Hematopoietic multipotent progenitor cell treated with erythropoietin and hydrocortisone succinate and interleukin-3 and kit ligand, for 4 days (in vitro differentiated cells): ENCODE measurements at places on chromosomes 11 and 22.

- DNase-seq: no peak
These were observed 729.8 kb downstream of the FAM181B start for GRCh38 chr11:82003671-82004515.

DNA sequence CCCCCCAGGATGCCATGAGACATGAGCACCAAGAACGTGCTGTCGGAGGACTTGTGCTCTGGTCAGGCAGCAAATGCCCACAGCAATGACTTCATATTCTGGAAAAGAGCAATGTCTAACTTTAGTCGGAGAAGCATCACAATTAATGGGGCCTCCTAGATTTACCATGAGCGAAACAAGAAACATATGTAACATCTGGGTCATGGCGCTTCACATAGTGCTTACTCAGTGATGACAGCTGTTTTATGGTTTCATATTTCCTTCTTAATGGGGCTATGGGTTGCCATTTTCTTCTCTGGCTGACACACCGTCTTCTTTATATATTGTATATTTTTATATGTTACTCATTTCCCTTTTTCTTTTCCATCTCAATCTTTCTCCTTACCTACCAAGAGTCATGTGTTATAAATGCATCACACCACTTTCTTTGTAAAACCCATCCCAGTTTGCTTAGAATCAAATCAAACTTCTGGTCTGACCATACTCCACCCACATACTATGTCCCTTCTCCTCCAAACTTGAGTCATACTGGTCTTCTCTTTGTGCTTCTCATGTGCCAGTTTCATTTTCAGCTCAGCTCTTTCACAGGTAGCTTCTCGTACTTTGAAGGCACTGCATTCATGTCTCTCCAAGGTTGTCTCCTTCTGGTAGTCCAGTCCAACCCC, 9.4 kb upstream of the CASP12 start:
- no peak for DNase-seq

GRCh38 chr11:103420593-103420992, 311.4 kb downstream of the DYNC2H1 start:
- no peak for DNase-seq

DNA sequence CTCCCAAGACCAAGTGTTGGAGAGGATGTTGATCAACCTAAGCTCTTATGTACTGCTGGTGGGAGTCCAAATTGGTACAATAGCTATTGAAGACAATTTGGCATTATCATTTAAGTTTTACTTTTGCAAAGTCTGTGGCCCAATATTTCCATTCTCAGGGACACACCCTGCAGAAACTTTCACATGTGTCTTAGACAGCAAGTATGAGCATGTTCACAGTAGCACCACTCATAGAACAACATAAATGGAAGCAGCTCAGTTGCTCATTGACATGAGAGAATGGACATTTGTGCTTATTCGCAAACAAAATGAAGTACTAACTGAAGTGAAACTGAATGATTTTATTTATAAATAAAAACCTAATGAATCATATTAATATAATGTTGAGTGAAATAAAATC, 135.5 kb downstream of the NOX4 start:
- DNase-seq: no peak

DNA sequence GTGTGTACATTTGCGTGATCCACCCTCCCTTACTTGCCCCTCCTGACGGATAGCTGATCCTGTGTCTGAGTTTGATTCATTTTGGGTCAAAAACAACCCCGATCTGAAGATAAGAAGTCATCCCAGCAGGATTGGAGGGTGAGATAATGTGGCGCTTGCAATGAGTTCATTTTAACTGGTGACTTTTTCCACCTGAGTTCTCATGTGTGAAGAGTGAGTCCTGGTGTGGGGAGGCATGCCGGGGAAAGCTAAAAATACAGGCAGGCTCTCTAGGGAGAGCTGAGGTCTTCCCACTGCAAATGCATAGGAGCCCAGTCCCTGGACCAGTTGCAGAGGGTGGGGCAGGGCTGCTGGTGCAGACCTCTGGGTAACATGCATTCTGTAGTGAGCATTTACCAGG, 35.7 kb upstream of the ELF5 start:
- DNase-seq: no peak

- no peak for DNase-seq
These were observed 86.8 kb downstream of the GALNT18 start for GRCh38 chr11:11534981-11535380.

- DNase-seq: no peak
These were observed 156.0 kb downstream of the MPPED1 start for GRCh38 chr22:43567691-43568324.

GRCh38 chr11:97902828-97903227, 1117.9 kb upstream of the CNTN5 start:
- no peak for DNase-seq

GRCh38 chr11:119483881-119484371, 61.0 kb upstream of the THY1 start:
- no peak for DNase-seq

DNA sequence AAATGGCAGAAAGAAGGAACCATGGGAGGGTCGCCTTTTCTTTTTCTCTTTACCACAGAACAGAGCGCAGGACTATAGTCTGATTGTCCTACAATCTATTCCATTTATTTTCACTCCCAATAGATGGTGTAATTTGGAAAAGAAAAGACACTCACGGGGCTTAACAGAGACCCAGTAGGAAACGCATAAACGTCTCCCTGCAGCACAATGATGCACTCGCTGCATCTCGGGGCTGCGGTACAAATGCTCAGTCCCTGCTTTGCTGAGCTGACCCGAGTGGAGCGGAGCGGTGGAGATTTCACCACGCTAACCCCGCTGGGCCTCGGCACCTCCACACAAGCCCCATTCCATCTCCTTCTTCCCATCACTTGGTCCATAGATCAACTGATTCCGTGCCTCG, 1.5 kb downstream of the FEZ1 start:
- no peak for DNase-seq

- DNase-seq: peak; percentile 75
These were observed 73.0 kb downstream of the CYB5R2 start for GRCh38 chr11:7600205-7600775.

DNA sequence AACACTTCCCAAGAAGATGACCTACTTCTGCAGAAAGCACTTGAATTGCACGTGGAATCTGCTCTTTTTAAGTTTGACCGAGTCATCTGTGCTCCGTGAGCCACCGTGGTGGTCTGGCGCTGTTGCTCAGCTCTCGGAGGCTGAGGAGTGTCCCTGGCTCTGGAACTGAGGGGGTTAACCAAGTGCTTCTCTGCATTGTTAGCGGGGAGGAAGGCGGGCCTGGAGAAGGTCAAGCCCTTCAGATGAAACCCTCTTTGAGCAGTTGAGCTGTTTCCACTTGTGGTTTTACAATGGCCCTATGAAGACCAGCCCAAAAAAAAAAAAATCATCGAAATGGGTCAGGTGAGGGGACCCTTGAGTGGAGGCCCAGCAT, 286.4 kb downstream of the NTM start:
- peak; percentile 28 for DNase-seq

DNA sequence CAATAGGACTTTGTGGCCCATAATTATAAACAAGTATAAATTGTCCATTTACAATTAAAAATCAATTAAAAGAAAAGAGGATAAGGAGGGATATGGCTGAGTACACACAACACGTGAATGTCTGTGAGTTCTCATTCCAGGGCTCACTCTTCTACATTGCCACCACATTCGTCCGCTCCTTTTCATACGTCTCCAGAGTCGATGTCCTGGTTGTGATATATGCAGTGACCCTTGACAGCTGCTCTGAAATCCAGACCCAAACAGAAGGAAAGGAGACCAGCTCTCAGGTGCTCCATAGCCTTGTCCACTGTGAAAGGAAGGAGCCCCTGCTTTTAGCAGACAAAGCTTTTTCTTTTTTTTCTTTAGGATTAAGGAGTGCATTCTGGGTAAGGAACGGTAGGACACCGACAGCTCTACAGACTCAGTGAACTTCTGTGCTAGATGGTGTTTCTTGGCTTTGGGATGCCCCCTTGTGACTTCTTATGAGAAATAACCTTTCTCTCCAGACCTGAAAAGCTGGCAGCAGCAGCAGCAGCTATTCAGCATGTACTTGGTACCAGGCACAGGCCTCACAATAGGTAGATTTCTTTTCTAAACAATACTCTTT, 19.7 kb upstream of the DNAJB13 start:
- DNase-seq: peak; percentile 88

GRCh38 chr11:2885017-2885677, 428 bp downstream of the CDKN1C start:
- peak; percentile 74 for DNase-seq

- DNase-seq: peak; percentile 68
These were observed 199.3 kb downstream of the PGR start for GRCh38 chr11:100930185-100930778.

GRCh38 chr11:48025984-48026340, 45.6 kb downstream of the PTPRJ start:
- DNase-seq: no peak

- no peak for DNase-seq
These were observed 22.3 kb downstream of the MRPL21 start for GRCh38 chr11:68881320-68881719.

GRCh38 chr11:65503949-65504673, 5.3 kb downstream of the MALAT1 start:
- DNase-seq: peak; percentile 59

DNA sequence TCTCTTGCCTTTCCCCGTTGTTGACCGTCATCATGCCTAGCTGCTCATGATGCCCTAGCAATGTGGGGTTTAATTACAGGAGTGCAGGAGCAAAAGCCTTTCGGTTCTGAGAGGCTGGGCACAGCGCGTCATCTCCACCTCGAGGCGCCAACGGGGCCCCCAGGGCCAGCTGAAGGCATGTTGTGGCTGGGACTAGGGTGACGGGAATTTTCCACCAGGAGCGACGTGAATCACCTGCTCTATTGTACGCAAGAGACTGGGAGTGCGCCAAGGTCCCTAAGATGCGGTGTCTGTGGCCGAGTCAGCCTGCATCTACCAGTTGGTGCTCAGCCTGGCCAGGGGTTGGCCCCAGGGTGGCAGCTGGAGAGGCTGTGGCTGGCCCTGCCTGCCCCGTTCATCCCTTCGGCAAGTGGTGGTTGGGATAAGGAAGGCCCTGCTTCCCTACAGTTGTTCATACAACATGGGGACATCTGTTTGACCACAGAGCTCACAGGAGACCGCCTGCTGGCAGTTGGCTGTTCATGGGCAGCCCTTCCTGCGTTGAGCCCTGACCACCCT, 1175.6 kb downstream of the BRD1 start:
- DNase-seq: no peak

- peak; percentile 58 for DNase-seq
These were observed 526 bp downstream of the TPST2 start for GRCh38 chr22:26589367-26589844.

- peak; percentile 53 for DNase-seq
These were observed 533 bp downstream of the SERGEF start for GRCh38 chr11:18012122-18012905.
